Right hindlimb (tissue), 1 donor: ENCODE measurements at places on chromosomes 7 and 10.

- peak; percentile 38 for DNase-seq
These were observed 132.9 kb downstream of the ADRA2A start for GRCh38 chr10:111209692-111210091.

- DNase-seq = no peak
These were observed 6.5 kb downstream of the SNX8 start for GRCh38 chr7:2307690-2308107.

- peak; percentile 59 for DNase-seq
These were observed 8.1 kb downstream of the TASOR2 start for GRCh38 chr10:5692461-5693358.

DNA sequence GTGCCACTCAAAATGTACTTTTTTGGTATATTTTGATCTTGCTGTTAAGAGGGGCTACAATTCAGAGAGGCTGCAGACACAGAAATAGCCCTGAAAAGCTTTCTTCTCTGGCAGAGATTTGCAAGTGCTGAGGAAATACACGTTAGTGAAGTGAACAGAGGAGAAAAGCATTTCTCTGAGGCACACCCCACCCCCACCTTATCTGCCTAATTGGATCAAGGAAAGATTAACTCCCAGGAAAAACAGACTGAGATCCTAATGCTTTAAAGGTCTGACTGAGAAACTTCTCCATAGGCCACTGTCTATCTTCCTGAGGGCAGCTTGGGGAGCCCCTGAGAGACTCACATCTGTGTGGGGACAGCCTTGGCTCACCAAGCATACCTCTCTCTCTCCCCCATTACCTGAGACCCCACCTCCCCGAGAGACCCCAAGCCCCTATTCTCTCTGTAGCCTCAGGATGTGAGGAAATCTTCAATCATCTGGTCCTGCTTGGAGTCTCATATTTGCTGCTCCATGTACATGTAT lies 14.8 kb upstream of the AKR1C3 start:
- DNase-seq = no peak

- no peak for DNase-seq
These were observed 132.6 kb downstream of the CUL2 start for GRCh38 chr10:34957531-34957930.

- DNase-seq = no peak
These were observed 10.9 kb upstream of the AP5Z1 start for GRCh38 chr7:4764402-4765007.

- no peak for DNase-seq
These were observed 46.9 kb upstream of the SUN1 start for GRCh38 chr7:785416-785815.

DNA sequence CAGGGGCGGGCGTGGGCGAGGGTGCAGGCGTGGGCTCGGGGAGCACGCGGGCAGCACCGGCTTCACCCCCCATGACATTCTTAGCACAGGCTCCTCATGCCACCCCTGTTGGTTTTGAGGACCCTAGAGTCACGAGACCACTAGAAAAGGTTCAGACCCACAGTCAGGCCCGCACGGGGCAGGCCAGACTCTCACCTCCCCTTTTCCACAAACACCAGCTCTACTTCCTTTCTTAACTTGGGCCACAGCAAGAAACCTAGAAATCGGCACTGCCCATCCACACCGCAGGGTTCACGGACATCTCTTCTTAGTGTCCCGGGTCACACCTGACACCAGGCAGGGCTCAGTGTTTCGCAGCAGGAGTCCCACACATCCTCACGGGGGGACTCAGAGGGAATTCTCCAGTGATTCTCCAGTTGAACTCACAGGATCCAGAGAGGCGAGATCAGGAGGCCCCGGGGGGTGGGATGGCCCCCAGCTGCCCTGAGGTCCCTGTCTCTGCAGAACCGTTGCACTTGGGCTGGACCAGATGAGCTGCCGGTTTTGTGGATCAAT lies 52.0 kb downstream of the JAKMIP3 start:
- no peak for DNase-seq

GRCh38 chr7:46321556-46322205 lies 400.6 kb upstream of the IGFBP3 start:
- DNase-seq = peak; percentile 24

DNA sequence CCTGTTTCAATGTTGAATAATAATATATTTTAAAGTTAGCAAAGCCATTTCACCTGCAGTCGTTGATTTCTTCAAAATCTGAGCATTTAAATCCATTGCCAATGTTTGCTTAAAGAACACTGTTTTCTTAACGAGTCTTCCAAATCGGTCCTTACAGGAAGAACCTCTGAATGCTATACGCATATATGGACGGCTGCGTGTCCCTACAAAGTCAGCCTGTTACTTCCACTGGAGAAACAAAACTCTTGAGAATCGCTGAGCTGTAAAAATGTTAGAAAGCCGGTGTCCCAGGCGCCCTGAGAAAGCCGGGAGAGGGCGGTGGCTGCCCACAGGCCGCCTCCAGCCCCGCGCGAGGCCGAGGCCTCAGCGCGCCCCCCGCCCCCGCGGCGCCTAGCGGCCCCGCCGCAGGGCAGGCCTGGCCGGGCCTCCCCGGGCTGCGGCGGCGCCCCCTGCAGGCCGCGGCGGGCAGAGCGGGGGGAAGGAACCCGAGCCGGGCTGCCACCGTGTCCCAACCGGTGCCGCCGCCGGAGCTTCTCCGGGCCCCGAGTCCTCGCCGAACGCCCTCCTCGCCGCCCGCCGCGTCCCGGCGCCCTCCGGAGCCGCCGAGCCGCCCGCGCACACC lies at the start of gene FHIP2A:
TSS of gene FHIP2A (plus strand) at position 488 of the 622 bp plus-strand sequence. CDS start 299 bp downstream, outside the sequence.
- DNase-seq = peak; percentile 89

- no peak for DNase-seq
These were observed 228.7 kb downstream of the BAMBI start for GRCh38 chr10:28906011-28906411.

GRCh38 chr7:25496476-25497368 lies 268.4 kb upstream of the NPVF start:
- no peak for DNase-seq

- peak; percentile 81 for DNase-seq
These were observed 13.0 kb upstream of the DLG5 start for GRCh38 chr10:77939561-77940001.

- DNase-seq = no peak
These were observed 75.1 kb upstream of the PLPP4 start for GRCh38 chr10:120381931-120382330.

DNA sequence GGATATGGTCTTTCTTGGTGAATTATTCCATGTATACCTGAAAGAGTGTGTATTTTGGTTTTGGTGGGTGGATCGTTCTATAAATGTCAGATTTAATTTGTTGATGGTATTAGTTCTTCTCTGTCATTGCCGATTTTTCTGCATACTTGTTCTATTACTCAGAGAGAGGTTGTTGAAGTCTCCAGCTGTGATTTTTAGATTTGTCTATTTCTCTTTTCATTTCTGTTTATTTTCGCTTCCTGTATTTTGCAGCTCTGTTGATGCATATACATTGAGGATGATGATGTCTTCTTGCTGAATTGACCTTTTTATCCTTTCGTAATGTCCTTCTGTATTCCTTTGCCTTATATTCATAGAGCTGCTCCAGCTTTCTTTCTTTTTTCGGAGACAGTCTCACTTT lies 12.1 kb upstream of the BHLHA15 start:
- DNase-seq = no peak

DNA sequence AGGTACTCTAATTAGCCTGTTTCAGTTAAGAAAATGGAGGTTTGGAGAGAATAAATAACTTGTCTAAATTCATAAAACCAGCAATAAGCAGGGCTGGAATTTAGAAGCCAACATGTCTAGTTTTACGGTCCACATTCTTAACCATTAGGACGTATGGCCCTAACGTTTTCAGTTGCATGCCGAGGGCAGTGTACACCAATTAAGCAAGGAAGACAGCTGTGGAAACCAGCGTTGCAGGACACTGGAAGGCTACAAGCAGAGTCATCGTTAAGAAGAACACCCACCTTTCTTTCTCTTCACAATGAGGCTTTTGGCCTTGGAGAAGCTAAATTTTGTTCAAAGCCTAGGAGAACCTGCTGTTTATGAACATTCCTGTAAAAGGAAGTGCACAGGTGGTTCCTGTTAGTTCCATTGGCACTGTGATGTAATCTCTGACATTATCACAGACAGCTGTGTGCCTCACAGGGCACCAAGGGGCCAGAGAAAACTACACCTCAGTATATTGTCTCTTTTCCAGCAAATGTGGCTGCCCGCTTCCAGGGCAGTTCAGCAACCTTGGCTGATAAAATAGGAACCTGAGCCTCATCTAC lies 21.0 kb downstream of the MPP7 start:
- DNase-seq = no peak

- DNase-seq = no peak
These were observed 694 bp downstream of the C10orf62 start for GRCh38 chr10:97590082-97590747.

DNA sequence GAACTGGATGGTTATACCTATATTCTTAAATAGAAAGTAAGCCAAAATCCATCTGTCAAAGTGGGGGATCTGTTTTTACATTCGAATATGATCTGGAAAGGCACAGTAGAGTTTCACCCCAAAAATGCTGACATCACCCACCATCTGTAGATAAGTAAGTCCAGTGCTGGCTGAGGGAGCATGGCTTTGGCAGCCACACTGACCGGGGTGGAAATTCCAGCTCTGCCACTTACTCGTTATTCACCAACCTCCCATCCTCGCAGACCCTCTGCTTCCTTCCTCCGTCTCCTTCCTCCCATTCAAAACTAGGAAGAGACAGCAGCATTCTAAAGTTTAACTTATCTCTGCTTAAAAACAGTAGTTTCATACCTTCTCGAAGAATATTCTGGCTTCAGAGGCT lies 84.9 kb upstream of the GATA3 start:
- DNase-seq = no peak

DNA sequence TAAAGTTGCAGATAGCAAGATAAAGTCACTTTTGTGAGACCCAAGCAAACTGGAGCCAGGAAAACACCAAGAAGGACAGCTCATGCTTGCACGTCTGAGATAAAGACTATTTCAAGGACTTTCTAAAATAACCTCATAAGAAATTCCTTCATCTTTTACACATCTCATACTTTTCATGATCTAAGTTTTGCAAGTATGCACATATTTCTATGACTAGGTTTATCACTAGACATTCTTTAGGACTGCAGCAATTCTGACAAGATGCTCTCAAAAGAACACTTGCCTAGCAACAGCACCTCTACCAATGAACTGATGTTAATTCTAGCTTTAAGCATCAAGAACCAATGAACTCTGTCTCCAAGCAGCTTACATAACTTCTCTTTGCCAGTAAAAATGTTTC lies 457.6 kb downstream of the SEMA3D start:
- DNase-seq = no peak

DNA sequence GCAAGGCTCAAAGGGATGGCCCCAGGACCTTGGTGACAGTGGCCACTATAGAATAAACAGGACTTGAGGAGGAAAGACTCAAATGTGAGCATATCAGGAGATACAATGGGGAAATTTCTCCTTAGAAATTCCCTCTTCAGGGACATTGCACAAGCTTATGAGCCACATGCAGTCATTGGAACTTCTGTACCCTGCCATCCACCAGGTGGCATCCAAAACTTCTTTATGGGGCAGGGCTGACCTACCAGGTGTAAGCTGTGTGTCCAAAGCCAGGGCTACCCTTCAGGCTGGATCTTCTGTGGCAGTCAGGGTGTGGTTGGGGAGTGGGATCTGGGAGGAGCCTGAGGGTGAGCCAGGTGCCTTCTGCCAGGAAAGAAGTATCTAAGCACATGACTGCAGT lies 36.6 kb upstream of the LRRC18 start:
- no peak for DNase-seq

- no peak for DNase-seq
These were observed 48.7 kb downstream of the GCC1 start for GRCh38 chr7:127536741-127537140.

GRCh38 chr10:15695852-15696251 lies 23.9 kb downstream of the ITGA8 start:
- peak; percentile 29 for DNase-seq

DNA sequence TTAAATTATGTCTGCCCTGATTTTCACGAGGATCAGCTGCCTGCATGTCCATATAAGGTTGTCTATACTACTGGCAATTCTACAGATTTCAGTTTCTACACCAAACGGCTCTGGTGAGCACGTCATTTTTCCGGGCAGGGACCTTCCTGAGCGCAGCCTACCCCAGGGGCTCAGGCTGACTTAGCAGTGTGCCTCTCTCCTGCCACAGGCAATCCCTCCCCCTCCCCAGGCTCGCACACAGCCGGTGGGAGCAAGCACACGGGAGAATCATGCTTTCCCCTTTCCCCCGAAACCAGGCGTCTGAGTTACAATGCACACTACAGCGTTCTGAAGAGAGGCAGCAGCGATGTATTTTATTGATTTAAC lies 1.7 kb downstream of the KLF6 start:
- peak; percentile 89 for DNase-seq

GRCh38 chr10:34241226-34242000 lies 573.7 kb downstream of the PARD3 start:
- DNase-seq = no peak

- DNase-seq = no peak
These were observed 178.2 kb upstream of the NAMPT start for GRCh38 chr7:106462914-106463482.

DNA sequence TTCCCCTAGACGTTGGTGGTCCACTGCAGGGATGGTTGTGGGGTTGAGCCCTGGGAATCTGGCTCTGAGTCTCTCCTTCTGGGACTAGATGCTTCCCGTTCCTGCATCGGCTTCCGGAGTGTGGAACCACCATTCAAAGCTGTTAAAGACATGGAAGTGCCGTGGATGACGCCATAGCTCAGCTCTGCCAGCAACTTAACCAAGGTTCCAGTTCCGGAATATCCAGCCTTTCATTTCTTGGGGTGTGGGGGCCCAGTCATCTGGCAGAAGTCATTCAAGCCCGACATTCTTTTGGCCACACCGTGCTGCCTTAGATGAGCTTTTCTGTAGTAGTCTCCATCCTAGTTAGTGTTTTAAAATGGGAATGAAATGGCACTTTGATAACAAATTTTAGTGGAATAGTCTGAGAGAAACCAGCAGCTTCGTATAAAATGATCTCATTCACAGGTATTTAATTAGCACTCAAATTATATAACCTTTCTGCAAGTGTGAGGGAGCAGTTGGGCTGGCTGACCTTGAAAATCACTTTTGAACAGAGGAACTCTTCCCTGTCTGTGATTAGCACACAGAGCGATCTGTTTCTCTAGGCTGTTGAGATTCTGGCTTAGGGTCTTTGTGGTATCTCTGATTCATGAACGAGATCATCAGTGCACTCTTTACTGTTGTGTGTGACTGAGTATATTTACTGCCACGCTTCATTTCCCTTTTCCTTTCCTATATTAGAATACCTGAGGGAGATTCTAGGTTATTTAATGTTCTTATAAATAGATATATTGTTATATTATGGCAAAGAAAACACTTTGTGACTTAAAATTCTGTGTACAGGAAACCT lies 19.9 kb downstream of the LMTK2 start:
- no peak for DNase-seq

DNA sequence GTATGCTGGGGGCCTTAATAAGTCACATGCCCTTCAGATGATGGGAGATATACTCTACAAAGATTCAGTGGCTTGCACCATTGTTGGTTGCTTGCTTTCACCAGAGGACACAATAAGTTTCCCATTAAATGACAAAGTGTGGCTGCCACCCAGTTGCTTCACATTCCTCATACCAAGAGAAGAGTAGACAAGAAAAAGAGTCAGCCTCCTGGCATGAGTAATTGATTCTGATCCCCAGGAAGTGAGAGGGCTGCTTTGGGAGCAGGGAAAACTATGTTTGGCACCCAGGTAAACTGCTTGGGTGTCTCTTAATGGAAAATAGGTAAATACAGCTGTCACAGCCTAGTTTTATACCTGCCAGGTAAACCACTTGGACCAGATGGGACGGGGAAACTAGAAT lies 66.7 kb upstream of the IL6 start:
- no peak for DNase-seq

- DNase-seq = no peak
These were observed 1187.9 kb downstream of the XPNPEP1 start for GRCh38 chr10:108735380-108735779.

- DNase-seq = no peak
These were observed 79.0 kb upstream of the SEMA3C start for GRCh38 chr7:80997841-80998240.
